ENCODE measurements at places on chromosomes 1 and 21. TPM values are rescaled to one million over a fixed set of nuclear protein-coding genes. Genes with fewer than 3 reads are reported as not detected.

The MCOLN3 gene
- total RNA-seq = not detected

The RAB25 gene
- total RNA-seq = not detected

The SIK1 gene
- total RNA-seq = not detected

The SIM2 gene
- not detected for total RNA-seq

The TMPRSS15 gene
- not detected for total RNA-seq

The SYCP1 gene
- total RNA-seq = not detected

The TFF1 gene
- not detected for total RNA-seq

The CNIH3 gene
- not detected for total RNA-seq

The OR2L13 gene
- total RNA-seq = not detected

The CAPN8 gene
- total RNA-seq = not detected

The CDC42BPA gene
- total RNA-seq = 23.9 TPM

The LRRC53 gene
- total RNA-seq = not detected

The ETV3 gene
- total RNA-seq = 5.3 TPM

The TTC24 gene
- not detected for total RNA-seq

Data from myometrial cell (primary cell).